Tibial nerve (tissue), 4 donors: ENCODE measurements at places on chromosomes 12 and 14.

- peak; percentile 72 for DNase-seq
Measured at GRCh38 chr14:49999146-49999761, 106.4 kb downstream of the ARF6 start.

DNA sequence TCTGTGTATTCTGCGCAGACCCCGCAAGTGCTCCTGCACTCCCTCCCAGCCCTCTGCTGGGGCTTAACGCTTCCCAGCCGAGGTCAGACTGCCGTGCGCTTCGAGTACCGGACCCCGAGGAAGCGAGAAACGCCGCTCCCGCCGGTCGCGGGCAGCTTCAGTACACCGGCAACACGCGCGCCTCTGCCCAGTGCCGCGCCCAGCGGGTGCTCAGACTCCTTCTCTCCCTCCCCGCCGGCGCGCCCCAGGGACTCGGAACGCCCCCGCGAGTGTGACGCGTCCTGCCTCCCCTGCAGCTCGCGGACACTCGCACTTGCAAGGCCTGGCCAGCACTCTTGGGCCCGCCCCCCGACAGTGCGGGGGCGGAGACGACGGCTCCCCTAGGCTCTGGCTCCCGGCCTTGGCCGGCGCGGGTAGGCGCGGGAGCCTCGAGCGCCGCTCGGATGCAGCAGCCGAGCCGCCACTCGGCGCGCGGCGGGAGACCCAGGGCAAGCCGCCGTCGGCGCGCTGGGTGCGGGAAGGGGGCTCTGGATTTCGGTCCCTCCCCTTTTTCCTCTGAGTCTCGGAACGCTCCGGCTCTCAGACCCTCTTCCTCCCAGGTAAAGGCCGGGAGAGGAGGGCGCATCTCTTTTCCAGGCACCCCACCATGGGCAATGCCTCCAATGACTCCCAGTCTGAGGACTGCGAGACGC lies at the start of gene PTGER2:
Gene PTGER2, plus strand, starts transcription at position 410 of the 692 bp plus-strand sequence. Its CDS starts 237 bp downstream, at position 647.
- peak; percentile 59 for DNase-seq

GRCh38 chr12:39426636-39427240 lies 16.2 kb downstream of the KIF21A start:
- no peak for DNase-seq

DNA sequence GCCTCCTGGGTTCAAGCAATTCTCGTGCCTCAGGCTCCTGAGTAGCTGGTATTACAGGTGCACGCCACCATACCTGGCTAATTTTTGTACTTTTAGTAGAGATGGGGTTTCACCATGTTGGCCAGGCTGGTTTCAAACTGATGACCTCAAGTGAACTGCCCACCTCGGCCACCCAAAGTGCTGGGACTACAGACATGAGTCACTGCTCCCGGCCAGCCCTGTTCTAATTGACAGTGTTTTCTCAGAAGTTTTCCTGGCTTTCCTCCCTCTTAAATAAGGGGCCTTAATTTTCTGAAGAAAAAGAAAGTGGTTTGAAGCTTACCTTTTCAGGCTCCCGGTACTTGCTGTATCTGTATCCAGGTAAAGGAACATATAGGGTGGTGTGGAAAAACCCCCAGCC lies 1.7 kb downstream of the HAL start:
- DNase-seq: no peak

- no peak for DNase-seq
Measured at GRCh38 chr12:108637222-108637971, 3.7 kb upstream of the SELPLG start.

- no peak for DNase-seq
Measured at GRCh38 chr12:13713556-13714410, 267.6 kb downstream of the GRIN2B start.

DNA sequence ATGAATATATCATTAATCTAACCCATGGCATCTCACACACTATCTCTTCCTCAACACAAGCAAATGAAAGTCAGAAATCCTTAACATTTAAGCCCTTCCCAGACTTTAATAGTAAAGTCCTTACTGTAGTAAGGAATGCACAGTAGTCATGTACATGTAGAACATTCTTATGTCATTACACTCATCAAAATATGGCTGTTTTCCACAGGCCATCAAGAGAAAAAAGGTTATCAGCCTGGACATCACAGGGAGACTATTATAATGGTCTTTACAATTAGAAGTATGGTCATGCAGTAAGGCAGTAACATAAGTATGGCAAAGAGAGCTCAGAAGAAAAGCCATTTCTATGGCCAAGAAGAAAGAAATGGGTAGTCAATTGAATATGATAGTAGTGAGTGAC lies 121.2 kb downstream of the SLC6A15 start:
- no peak for DNase-seq

DNA sequence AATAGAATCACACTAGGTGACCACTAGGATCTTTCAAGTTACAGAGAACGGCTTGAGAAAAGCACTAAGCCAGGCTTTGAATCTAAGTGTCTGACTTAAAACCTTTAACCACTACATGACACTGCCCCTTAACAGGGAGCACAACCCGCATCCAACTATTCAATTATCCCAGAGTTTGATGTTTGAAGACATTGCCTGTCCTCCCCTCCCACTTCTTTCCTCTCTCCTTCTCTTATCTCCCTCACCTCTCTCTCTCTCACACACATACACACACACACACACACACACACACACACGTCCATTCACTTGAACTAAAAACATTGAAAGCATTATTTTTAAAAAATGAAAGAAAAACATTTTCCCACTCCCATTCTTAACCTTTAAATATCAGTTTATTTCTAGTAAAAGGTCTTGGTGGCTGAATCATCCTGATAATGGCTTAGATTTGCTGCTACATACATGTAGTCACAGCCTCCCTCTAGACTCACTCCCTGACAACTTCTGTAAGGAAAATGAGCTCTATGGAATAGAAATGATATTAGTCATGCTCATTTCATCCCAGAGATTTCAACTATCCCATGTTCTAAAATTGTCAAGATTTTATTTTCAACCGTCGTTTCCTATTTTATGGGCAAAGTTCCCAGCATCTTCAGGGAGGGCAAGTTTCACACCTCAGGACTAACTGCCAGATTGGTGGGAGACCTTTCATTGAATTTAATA lies 53.5 kb upstream of the RAP1B start:
- no peak for DNase-seq

GRCh38 chr12:109899783-109900751 lies at the start of gene TCHP:
TCHP (plus strand) TSS chr12:109900274; CDS start chr12:109903027, 2,753 bp downstream.
- peak; percentile 76 for DNase-seq

DNA sequence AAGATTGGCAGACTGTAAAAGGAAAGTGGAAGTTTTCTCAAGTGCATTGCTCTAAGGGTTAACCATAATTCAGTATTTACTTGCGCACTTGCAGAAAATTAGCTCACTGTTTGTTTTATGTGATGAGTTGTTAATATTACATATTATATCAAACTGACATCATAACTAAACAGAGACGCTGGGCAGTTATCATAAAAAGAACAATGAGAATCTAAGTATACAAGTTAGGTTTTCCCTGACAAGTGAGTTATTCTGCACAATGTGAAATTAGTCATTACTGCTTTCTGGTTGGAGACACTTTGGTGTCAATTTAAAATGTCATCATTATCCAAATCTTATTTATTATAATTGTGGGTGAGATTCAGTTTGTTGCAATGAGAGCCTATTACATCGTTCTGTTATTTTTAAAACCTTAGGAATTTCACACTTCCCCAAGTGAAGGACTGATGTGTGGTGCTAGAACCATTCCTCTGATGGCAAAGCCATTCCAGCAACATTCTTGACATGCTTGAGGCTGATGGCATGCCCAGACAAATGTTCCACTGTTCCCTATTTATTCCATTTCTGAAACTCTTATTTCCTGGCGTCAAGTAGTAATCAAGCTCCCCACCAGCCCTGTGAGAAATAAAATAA lies 90.1 kb upstream of the FLRT2 start:
- no peak for DNase-seq

DNA sequence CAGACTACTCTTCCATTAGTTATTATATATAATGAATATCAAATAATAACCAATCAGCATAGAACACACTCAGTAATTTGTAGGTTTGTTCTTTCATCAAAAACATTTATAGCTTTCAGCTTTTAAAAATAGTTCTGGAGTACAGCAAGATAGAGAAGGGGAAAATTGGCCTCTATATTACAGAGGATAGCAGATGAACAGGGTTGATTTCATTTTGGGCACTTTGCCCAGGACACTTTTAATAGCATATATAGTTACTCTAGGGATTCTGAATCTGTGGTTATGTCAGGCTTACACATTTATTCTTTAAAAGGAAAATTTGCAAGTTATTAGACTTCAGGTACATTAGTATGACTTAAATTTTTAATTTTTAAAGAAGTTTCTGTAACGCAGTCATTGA lies 52.6 kb downstream of the IFT81 start:
- no peak for DNase-seq

DNA sequence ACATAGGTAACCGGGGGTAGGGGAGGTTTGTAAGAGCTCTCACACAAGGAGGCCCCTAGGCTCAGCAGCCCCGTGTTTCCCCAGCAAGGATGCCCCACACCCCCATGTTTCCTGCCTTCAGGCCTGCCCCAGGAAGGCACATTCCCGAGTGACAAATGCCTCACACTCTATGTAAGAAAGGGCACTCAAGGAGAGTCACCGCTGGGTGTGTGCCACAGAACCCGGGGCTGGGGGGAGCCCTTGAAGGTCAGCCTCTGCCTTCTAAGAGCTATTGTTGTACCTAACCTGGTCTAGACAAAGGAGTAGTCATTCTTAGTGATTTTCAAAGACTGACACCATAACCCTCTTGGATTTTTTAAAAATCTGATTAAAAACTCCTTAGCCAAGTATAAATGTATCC lies 333.6 kb downstream of the DPF3 start:
- DNase-seq: no peak

GRCh38 chr12:19689801-19690472 lies 250.6 kb downstream of the AEBP2 start:
- no peak for DNase-seq

GRCh38 chr12:25248137-25248536 lies 2.6 kb downstream of the KRAS start:
- DNase-seq: no peak

DNA sequence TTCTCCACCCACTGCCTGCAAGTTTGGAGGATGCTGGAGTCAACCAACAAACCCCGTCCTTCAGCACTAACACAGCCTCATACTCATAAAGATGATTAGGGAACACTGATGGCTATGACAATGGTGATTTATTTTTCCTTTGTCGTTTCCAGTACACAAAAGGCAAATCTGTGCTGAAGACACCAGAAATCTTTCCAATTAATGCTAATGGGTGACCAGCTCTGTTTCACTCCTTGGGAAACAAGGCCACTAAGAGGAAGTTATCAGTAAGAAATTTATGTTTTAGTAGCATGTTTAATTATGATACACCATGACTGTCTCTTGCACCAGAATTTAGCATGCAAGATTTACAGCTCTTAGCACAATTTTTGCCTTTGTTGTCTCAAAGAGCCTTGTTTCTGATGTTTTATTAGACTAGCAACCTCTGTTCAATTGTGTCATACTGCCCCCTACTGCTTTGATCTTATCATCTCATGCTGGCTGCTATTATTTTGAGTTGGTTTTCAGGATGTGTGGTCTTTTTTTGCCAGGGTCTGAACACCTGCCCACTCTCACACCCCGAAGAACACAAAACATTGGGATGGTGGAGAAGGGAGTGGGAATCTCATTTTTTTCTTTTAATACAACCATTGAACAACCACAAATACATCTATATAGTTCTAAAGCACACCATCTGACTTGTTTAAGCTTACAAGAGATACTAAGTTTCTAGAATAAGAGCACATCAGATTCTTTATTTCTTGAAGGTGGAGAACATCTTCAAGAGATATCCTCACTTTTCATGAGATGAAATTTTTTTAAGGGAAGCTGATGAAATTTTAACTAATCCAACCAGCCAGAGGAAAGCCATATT lies 160.9 kb downstream of the SPTSSA start:
- no peak for DNase-seq

- DNase-seq: no peak
Measured at GRCh38 chr12:125259178-125259867, 194.1 kb downstream of the AACS start.

- no peak for DNase-seq
Measured at GRCh38 chr12:92363295-92364146, 217.9 kb upstream of the BTG1 start.

DNA sequence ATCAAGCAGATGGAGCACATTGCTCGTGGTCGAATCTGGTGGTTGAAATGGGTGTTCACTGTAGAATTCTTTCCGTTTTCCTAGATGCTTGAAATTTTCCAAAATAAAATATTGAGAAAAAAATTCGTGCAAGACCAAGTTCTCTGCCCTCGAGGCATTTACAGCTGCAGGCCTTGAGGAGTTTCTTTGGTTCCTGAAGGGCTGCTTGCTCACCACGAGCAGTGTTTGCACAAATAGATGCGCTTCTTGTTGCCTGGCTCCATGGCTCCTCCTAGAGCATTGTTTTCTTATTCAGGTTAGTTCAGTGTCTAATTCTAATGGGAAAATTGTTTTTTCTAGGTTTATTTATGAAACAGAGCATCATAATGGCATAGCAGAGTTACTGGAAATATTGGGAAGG lies 74.5 kb upstream of the DYNC1H1 start:
- no peak for DNase-seq

DNA sequence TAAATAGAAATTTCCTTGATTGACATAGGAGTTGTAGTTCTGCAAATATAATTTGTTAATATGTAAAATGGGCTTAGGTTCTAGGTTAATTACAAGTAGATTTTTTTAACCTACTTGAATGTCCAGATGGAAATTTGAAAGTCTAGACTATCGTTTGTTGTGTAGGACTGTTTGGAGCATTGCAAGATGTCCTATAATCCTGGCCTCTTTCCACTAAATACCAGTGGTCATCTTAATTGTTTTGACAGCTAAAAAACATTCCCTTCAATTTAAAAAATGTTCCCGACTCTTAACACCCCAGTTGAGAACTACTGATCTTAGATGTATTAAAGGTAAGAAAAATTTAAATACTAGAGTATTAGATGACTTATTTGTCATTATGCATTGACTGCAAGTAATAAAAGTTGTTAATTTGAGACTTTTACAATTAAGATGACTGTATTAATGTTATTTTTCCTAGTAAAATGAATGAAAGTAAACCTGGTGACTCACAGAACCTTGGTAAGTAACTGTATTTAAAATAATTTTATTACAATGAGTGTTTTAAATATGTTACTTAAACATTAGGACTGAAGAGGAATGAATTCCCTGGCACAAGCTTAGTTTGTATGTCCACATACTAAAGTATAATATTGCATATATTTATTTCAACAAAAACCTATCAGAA lies 21.8 kb downstream of the G2E3 start:
- DNase-seq: no peak

DNA sequence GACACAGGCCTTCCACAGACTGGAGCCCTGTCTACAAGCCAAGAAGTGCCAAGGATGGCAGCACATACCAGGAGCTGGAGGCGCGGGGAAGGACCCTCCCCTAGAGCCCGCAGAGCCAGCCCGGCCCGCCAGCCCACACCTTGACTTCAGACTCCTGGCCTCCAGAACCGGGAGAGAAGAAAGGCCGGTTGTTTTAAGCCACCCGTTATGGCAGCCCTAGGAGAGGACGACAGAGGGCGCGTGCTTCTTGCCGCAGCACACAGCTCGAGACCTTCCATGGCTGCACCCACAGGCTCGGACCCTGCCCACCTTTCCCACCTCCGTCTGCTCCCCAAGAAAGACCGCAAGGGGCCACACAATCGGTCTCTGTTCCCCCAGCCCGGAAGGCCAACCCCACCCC lies 53.7 kb downstream of the RNF34 start:
- no peak for DNase-seq
